SHP77 treated with DMSO at 0.1 percent for 48 hours (cell line): ENCODE measurements at places on chromosomes 3 and 15.

DNA sequence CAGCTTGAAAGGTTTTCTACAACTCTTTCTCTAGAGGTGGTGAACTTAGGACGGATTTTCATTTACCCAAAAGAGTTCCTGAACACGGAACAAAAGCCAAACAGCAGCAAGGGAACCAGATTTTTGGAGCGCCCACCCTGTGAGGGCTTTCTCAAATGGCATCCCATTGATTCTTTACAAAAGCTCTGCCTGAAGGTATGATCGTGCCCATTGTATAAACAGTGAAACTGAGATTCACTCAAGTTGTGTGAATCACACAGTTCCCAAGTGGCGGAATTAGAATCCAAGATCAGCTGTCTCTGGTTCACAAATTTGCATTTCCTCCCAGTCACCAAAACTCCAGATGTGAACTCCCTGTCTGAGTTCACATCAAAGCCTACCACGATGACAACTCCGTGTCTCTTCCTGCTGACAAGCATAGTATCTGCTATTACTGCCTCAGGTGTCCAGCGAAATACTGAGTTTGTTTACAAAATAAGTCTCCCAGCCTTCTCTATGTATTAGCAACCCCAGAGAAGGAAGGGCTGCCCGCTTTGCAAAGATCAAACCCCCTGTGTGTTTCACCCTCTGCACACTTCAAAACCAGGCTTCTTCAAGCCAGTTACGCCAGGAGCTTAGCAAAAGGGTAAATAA is 235.9 kb upstream of the ST8SIA2 start:
- no peak for DNase-seq

DNA sequence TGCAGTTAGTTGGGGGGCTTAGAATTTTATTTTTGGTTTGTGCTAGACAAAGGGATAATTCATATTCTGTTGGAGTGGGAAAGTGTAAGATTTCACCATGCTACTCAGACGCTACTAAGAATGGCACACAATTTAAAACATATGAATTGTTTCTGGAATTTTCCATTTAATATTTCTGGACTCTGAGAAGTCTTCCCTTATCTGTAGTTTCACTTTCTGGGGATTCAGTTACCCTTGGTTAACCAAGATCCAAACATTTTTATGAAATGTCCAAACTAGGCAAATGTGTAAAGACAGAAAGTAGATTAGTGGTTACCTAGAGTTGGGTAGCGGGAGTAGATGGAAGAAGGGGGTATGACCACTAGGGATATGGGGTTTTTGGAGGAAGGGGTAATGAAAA is 53.1 kb downstream of the TCF12 start:
- no peak for DNase-seq

DNA sequence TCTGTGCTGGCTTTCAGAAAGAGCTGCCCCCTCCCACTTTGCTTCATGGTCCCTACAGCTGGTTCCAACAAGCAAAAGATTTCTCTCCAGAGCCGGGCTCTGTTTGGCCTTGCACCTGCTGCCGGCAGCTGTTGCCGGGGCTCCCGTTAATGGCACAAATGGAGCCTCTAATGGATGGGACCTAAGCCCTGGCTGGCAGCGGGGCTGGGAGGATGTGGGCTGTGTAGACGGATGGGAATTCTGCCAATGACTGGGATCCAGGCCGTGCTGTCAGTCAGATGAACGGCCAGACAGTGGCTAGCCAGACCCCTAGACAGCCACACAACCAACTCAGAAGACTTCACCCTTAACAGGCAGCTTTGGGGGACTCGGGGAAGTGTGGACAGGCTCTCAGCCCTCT is 88.0 kb downstream of the RPLP1 start:
- DNase-seq, result peak; percentile 87

DNA sequence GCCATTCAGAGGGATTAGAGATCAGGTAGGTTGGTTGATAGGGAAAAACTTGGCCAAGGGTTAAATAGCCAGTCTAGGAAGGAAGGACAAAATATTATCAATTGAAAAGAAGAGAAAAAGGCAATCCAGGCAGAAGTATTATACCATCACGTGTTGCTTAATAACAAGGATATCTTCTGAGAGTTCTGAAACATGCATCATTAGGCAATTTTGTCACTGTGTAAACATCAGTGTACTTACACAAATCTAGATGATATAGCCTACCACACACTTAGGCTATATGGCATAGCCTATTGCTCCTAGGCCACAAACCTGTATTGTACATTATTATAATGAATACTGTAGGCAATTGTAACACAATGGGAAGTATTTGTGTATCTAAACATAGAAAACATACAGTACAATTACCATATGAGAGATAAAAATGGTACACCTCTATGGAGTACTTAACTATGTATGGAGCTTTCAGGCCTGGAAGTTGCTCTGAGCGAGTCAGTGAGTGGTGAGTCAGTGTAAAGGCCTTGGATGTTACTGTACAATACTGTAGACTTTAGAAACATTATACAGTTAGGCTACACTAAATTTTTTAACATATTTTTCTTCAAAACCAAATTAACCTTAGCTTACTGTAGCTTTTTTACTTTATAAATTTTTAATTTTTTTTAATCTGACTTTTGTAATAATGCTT is 2.7 kb downstream of the TEX55 start:
- no peak for DNase-seq

DNA sequence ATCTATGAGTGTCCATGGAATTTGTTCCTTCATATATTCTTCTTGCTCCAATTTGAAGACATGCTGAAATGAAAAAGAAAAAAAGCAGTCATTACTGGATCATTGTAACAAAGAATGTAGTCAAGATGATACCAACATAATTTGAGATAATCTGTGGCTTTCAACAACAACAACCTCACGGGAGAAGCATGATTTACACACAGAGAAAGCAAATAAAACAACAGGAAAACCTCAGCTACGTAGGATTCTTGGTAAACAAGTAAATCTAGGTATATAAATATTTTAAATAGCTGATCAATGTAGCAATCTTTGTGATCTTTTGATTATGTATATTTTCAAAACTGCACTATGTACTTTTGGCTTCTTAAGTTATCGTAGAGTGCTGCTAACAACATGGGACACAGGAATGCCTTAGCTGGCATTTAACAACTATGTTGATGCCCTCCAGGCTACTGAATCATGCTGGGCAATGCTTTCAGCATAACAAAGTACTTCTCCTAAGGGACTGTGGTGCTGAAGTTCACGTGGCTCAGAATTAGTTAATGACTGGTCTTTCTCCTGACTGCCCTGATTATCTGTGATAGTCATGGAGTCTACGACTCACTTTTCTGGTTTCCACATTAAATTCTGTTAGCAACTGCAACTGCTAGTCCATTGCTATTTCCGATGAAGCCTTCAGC is 96.5 kb upstream of the MYO5C start:
- no peak for DNase-seq

- DNase-seq, result no peak
Measured at GRCh38 chr15:26661748-26662147, 111.1 kb downstream of the GABRB3 start.

DNA sequence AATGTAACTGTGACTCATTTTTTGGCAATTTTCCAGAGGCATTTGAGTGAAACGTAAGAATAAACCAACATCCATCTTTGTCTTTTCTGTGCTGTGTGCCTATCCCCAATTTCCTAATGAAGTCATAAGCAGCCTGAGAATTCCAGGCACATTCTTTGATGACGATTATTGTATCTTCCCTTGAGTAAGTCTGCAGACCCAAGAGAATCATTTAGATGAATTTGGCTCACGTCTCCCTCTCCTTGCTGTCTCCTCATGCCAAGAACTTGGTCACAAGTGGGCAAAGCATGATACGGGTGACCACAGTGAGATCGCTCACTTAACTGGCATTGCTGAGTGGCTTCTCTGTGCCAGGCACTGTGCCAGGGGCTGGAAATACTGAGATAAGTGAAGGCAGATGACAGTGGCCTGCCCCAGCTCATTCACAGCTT is 384.5 kb upstream of the IL12A start:
- DNase-seq, result no peak

DNA sequence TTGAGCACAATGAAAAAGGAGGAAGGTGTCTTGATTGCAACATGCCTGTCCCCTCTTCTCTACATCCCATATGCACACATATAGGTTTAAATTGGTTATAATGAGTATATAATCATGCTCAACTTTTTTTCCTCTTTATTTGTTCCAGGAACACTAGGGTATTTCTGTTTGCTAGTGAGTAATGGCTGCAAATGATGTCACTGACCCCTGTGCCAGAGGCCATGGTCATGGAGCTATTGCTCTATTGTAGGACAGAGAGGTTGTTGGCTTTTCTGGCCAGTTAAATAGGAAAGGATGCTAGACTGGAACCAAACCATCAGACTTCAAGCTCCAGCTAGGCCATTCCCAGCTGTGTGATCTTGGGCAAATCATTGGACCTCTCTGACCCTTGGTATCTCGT is 9.6 kb downstream of the ARHGEF3 start:
- DNase-seq, result no peak

DNA sequence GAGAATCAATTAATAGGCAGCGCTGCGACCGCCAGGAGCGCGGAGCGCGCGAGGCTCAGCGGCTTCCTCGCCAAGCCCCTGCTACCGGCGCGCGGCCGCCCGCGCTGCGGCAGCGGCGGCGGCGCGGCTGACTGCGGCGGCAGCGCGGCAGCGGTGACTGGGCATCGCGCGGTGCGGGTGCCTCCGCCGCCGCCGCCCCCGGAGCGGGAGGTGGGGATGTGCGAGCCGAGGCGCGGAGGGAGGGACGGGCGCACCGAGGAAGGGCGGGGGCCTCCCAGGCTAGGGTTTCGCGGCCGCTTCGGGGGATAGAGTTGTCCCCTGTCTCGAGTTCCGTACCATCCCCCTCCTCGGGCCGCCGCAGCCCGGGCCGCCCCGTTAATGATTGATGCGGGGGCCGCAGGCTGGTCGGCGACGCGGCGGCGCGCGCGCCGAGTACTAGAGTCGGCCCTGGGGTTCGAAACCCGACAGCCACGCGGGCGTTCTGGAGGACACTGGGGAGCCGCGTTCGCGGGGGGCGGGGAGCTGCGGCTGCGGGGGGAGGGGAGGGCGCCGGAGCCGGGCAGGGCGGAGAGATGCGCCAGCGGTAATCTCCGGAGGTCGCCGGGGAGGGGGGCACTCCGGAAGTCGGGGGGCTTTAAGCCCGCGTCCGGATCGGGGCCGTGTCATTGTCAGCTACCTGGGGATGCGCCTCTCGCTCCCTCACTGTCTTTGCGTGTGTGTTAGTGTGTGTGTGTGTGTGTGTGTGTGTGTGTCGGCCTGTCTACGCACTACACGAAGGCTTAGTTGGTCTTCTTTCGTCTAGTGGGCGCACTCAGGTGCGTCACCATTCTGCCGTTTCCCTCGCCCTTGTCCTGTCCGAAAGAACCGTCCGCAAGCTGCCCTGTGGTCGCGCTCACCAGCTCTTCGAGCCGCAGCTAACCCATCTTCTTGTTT is at the start of gene PAQR9:
TSS of gene PAQR9 (minus strand) at position 159 of the 933 bp plus-strand sequence. CDS start 338 bp downstream, outside the sequence.
- DNase-seq, result no peak

- no peak for DNase-seq
Measured at GRCh38 chr3:98782824-98783500, 19.8 kb downstream of the ST3GAL6 start.

DNA sequence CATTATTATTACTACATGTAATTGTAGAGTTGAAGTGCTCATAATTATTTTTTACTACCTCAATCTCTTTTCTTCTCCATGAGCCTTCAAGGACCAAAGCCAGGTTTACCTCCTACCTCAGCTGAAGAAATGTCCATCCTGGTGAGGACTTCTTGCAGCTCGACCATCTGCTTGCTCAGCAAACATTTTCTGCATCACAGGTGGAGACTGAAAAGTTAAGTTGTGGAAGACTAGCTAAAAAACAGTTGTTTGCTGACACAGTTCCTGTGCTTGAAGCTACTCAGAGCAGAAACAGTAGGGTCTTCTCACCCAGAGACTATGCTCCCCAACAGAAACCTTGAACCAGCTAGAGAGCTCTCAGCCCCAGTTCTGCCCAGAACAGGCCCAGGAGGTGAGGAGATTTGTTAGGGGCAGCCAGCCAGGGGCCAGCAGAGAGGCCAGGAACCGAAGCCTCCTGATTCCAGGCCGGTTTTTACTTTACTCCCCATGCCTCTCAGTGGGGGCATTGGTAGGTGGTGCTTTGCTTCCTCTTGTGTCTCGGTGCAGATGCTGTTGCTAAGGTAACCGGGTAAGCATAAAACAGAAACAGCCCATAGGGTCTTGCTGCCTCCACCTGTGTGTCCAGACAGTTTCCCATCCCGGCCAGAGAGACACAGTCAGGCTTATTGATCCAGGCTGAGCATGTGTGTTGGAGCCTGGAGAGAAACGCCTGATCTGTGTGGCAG is 54.9 kb downstream of the CCNL1 start:
- DNase-seq, result no peak

GRCh38 chr3:184481984-184482671 is 79.5 kb upstream of the EPHB3 start:
- DNase-seq, result no peak
